ENCODE measurements at places on chromosomes 4 and X. TPM values are rescaled to one million over a fixed set of nuclear protein-coding genes. Genes with fewer than 3 reads are reported as not detected.

GRCh38 chr4:147924604-147925412 lies 192.9 kb downstream of the ARHGAP10 start:
- H3K27me3 ChIP-seq = no peaks in the 10 kb centered on the region
- H3K27ac ChIP-seq = no peak overlapping the region
- H3K4me1 ChIP-seq = peaks cover 22% of the 10 kb centered on the region
- H3K36me3 ChIP-seq = no peaks in the 10 kb centered on the region

- no peak for DNase-seq
- no peaks in the 10 kb centered on the region for H3K4me1 ChIP-seq
- no peak overlapping the region for H3K4me3 ChIP-seq
- no peak overlapping the region for H3K27ac ChIP-seq
- no peaks in the 10 kb centered on the region for H3K27me3 ChIP-seq
Measured at GRCh38 chrX:77114501-77114900, 332.7 kb upstream of the FGF16 start.

DNA sequence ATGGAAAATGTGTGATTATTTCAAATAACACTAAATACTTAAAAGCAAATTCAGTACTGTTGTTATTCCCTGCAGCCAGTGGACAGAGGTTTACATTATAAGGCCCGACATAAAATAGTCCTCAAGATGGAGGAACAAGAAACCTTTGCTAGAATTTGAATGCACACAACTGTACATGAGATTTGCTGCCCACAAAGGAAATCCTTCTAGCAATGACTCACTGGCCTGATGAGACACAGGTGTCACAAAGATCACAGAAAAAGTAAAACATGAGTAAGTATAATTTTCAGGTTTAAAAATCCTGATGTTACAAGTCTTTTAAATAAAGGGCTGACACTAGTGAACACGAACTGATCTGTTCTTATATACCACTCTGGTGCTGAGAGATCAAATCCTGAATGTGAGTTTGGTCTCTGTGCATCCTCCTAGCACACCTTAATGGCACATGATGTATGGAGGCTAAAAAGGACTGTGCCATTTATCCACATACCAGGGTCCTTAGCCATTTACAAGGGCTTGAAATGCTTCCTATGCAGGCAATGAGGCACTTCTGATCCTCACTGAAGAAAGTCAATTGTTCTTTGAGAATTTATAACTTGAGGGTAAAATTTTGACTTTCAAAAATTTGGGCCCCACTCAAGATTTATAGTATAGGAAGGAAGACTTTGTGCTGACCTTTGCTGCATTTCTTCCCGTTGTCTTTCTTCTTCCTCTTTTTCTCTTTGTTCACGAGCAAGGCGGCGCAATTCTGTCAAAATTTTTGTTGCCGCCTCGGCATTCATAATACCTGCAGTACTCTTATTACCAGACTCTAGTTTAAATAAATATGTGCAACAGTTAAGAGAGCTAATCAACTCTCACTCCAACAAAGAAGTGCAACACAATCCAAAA lies 23.0 kb downstream of the MAP7D3 start:
- no peak overlapping the region for H3K27ac ChIP-seq
- no peak for DNase-seq
- H3K27me3 ChIP-seq = no peaks in the 10 kb centered on the region
- peaks cover 11% of the 10 kb centered on the region for H3K36me3 ChIP-seq
- no peak overlapping the region for H3K4me3 ChIP-seq

DNA sequence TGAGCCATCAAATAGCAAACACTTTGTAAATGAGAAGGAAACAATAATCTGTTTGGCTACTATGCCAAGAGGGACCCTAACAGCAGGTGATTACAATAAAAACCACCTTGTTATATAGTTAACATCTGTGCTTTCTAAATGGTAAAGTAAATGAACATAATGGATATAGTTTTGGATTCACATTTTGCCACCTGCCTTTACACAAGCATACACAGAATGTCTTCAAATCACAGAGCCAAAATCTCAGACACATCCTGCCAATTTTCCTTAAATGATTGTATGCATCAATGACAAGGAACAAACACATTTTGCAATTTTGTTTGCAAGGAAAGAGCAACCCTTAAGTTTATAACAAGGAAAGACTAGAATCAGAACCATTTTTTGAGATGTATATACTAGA lies 334.2 kb downstream of the FSTL5 start:
- no peaks in the 10 kb centered on the region for H3K4me1 ChIP-seq
- DNase-seq = no peak
- no peak overlapping the region for H3K27ac ChIP-seq
- no peaks in the 10 kb centered on the region for H3K27me3 ChIP-seq

GRCh38 chr4:545612-546011 lies 30.5 kb downstream of the TMEM271 start:
- no peak for DNase-seq
- H3K4me1 ChIP-seq = no peaks in the 10 kb centered on the region
- no peak overlapping the region for H3K4me3 ChIP-seq
- no peaks in the 10 kb centered on the region for H3K27me3 ChIP-seq
- H3K36me3 ChIP-seq = no peaks in the 10 kb centered on the region

DNA sequence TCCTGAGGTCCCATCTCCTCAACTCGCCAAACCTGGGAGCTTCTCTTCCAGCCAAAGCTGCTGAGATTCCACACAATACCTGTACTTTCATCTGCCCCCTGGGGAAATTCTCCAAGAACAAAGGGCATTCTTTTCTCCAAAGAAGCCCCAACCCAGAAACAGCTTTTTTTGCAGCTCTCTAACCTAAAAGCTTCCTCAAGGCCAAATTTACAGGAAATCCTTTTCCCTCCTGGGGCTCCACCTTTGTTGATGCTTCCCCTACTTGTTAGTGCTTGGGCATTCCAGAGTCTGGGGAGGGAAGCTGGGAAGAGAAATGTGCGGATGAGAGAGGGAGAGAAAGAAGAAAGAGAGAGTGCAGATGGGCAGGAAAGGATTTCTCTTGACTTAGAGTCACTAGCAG lies 24.3 kb downstream of the ZBTB33 start:
- H3K27ac ChIP-seq = no peak overlapping the region
- H3K27me3 ChIP-seq = no peaks in the 10 kb centered on the region
- H3K4me1 ChIP-seq = no peaks in the 10 kb centered on the region
- H3K4me3 ChIP-seq = no peak overlapping the region
- DNase-seq = no peak
- H3K36me3 ChIP-seq = no peaks in the 10 kb centered on the region

GRCh38 chrX:120001787-120002186 lies 58.2 kb upstream of the NKAP start:
- no peaks in the 10 kb centered on the region for H3K27me3 ChIP-seq
- no peaks in the 10 kb centered on the region for H3K36me3 ChIP-seq
- no peaks in the 10 kb centered on the region for H3K4me1 ChIP-seq
- DNase-seq = no peak

- no peaks in the 10 kb centered on the region for H3K27me3 ChIP-seq
- no peak overlapping the region for H3K4me3 ChIP-seq
- H3K4me1 ChIP-seq = no peaks in the 10 kb centered on the region
- H3K36me3 ChIP-seq = no peaks in the 10 kb centered on the region
- DNase-seq = no peak
Measured at GRCh38 chrX:103658681-103659433, 27.6 kb downstream of the MORF4L2 start.

PABPC1L2A gene
- total RNA-seq = not detected

DNA sequence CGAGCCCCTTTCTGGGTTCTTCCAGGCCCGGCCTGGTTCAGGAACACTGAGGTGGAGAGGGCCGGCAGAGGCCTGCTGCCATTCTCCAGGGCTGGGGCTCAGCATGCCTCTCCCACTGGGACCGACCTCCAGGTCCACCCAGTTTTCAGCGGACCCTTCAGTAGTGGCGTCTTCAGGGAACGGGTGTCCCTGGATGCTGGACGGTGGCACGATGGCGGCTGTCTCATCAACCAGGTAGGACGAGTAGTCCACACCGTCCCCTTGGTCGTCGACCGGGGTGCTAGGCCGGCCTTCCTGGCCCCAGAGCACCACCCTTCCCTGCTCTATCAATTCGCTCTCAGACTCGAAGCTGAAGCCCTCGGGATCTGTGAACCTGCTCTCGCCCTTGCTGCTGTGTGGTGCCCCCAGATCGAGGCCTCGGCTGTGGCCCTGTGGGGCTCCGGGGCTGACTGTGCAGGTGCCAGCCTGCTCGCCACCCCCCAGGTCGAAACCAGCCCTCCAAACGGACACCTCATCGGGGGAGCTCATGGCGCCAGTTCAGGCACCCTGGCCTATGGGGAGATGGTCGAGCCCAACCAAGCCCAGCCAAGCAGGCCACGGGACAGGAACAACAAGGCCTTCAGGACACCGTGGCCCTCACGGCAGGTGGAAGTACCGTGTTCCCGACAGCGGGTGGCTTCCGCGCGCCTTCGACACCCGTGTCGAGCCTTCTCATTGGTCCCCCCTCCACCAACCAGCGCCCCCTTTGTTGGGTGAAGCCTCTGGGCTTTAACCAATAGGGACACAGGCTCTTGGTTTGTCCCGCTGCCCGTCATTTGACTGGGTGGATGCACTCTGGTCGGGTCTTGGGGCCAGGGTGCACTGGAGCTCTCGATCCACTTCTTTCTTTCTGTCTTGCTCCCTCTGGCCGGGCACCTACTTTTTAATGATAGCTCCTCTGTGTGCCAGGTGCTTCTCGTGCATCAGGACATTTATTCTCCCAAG lies 814 bp upstream of the LOC101059915 start:
- no peak for DNase-seq
- H3K4me1 ChIP-seq = no peaks in the 10 kb centered on the region
- no peaks in the 10 kb centered on the region for H3K36me3 ChIP-seq
- no peak overlapping the region for H3K4me3 ChIP-seq
- H3K27me3 ChIP-seq = no peaks in the 10 kb centered on the region

DNA sequence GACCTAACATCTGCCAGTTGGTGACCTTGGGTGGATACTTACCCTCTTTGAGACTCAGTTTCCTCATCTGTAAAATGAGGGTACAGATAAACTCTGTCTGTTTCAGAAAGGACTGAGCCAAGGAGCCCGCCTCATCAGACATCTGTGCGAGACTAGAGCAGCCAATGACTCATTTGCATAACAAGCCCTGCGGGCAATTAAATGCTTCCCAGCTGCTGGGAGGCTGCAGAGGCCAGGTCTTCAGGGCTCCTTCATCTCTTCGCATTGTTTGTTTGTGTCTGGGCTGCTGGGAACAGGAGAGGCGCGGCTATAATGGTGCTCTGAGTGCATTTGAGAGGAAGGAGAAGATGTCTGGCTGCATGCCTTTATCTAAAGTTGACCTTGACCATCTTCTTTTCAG lies 85.0 kb downstream of the ADRA2C start:
- no peak for DNase-seq
- no peaks in the 10 kb centered on the region for H3K36me3 ChIP-seq
- no peaks in the 10 kb centered on the region for H3K27me3 ChIP-seq

GRCh38 chr4:111849746-111850284 lies 295.4 kb upstream of the FAM241A start:
- no peaks in the 10 kb centered on the region for H3K36me3 ChIP-seq
- no peaks in the 10 kb centered on the region for H3K4me1 ChIP-seq
- no peak overlapping the region for H3K27ac ChIP-seq
- no peak overlapping the region for H3K4me3 ChIP-seq
- DNase-seq = no peak

GRCh38 chrX:103073467-103073866 lies 9.5 kb upstream of the BEX1 start:
- no peak overlapping the region for H3K27ac ChIP-seq
- H3K4me3 ChIP-seq = no peak overlapping the region
- H3K36me3 ChIP-seq = no peaks in the 10 kb centered on the region
- no peaks in the 10 kb centered on the region for H3K27me3 ChIP-seq

Measured in thoracic aorta (tissue), 2 donors.